ENCODE measurements at places on chromosomes 2 and 18. TPM values are rescaled to one million over a fixed set of nuclear protein-coding genes. Genes with fewer than 3 reads are reported as not detected.

DNA sequence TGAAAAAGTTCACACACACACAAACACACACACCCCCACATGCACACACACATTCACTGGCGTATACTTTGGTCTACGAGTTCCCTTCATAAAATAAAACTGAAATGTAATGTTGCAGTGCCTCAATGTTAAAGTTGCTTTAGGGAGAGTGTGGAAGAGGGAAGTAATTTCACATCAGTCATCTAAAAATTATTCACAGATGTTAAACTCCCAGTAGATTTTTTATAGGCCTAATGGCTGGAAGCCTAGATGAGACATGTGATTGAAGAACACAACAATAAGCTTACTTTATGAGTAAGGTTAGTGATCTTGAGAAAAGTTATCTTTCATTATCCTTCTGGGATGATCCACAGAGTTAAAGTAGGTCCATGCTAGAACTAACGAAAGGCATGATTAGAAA is 506.7 kb upstream of the CNTNAP5 start:
- DNase-seq, result no peak

The GCG gene
- polyA plus RNA-seq, result not detected

The FTCDNL1 gene
- polyA plus RNA-seq, result 0.11 TPM

The POMC gene
- polyA plus RNA-seq, result 2.7 TPM

Measured in left renal pelvis (tissue), 4 donors.